GOT3 (cell line): ENCODE measurements at places on chromosomes 1 and 21.

DNA sequence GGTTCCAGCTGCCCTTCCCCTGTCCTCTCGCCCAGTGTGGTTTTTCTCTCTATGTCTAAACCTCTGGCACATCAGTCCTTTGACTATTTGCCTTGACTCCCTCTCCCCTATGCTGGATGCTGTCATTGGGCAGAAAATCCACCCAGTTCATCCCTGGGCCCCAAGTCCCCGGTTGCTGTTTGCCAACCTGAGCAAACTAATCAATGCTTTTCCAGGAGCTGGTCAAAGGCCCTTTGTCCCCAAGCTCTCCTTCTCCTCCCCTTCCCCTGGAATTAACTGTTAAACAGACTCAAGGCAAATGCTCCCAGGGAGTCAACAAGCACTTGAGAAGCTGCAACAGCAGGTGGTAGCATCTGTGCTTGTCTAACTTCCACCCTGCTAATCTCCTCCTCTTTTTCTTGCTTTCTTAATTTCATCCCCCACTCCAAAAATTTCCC is 102.7 kb downstream of the LMX1A start:
- DNase-seq: no peak

DNA sequence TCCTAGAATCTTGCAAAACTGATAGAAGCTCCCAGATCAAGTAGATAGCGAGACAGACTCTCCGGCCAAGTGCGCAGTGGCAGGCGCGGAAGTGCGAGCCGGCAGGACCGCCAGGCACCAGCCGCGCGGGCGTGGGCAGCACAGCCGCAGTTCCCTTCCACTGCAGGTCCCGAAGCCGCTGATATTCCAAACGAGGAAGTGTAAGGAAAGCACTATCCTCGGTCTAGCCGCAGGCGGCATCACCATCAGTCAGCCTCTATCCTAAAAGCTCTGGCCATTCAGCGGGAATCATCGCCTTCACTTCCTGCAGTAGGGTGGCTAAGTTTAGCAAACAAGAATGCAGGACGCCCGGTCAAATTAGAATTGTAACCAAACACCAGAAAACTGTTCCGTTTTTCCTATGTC is 710 bp downstream of the GLRX2 start:
- DNase-seq: no peak

DNA sequence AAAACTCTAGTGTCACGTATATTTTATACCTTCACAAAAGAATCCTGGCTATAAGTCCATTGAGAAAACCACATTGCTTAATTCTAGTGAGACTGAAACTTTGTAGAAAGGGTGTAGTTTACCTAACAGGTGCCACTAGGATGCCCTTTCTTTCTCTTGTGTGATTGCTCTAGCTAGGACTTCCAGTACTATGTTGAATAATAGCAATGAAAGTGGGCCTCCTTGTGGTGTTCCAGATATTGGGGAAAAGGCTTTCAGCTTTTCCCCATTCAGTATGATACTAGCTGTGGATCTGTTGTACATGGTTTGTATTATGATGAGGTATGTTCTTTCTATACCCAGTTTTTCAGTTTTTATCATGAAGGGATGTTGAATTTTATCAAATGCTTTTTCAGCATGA is 39.7 kb upstream of the CHODL start:
- DNase-seq: no peak

DNA sequence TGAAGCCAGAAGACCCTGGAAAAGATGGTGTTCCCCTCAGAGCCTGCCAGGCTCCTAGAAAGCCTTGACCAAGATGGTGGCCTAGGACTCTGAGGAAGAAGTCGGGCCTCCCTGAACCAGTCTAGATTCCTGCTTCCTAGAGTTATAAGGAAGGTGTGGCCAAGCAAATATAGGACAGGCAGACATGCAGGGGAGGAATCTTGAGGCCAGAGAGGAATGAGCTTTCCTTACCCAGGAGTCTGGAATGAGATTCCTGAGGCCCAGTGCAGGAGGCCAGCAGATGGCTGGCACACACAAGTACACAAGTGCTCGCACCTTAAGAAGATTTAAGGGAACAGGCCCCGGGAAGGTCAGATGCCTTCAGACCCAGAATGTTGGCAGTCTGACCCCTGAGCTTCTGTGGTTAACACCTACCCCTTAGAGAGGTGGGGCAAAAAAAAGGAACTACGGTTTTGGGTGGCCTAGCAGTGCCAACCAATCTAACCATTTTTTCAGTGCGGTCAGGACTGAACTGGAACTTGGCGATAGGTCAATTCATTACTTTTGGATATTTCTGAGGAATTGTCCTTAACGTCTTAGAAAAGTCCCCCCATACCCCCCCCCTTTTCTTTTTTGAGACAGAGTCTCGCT is 73.3 kb downstream of the MDM4 start:
- no peak for DNase-seq

DNA sequence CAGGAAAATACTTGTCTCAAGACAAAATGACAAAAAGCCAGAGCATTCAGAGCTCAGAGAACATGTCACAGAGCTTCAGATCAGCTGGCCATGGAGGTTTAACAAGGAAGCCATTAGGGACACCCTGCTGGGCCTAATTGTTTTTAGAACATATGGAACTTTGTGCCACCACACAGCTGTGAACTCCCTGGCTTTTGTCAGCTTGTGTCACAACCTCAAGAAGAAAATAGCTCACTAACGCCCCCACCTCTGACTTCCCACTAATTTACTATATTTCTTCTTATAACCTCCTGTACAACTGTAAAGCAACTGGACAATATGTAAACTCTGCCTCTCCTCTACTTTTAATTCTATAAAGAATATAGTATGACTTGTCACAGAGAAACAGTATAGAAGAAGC is 21.0 kb upstream of the TDRD10 start:
- no peak for DNase-seq

- DNase-seq: no peak
Measured at GRCh38 chr21:33817663-33818451, 97.7 kb downstream of the ATP5PO start.

GRCh38 chr1:12275370-12275769 is 45.5 kb downstream of the VPS13D start:
- no peak for DNase-seq

DNA sequence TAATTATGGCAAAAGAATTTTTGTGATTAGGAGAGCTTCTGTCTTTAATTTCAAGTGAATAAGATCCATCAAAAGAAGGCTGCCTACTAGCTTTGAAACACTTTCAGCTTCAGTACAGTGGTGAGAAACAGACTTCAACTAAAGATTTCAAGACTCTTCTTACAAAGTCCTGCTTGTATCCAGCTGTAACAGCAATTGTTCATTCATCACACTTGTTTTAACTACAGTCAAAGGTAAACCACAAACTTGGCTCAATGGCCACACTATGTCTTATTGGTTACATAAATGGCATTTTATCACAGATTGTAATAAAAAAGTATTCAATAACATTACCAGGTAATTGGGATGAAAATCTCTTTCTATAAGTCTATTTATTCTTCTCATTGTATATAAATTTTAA is 59.2 kb downstream of the WARS2 start:
- no peak for DNase-seq

DNA sequence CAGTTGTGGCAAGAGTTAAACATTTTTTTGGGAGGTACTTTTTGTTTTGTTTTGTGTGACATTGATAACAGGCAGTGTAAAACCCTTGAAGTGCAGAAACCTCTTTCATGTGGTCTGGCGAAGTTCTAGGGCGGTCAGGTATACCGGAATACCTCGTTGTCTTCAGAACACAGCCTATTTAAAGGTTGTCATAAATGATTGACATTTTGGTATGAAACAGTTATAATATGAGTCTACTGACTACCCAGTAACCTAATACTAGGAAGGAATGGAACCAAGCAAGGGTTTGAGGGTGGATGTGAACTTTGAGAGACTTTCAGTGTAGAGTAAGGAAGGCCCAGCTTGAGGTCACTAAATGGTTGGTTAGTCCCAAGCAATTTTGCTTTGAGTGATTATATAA is 40.5 kb downstream of the PATJ start:
- no peak for DNase-seq

DNA sequence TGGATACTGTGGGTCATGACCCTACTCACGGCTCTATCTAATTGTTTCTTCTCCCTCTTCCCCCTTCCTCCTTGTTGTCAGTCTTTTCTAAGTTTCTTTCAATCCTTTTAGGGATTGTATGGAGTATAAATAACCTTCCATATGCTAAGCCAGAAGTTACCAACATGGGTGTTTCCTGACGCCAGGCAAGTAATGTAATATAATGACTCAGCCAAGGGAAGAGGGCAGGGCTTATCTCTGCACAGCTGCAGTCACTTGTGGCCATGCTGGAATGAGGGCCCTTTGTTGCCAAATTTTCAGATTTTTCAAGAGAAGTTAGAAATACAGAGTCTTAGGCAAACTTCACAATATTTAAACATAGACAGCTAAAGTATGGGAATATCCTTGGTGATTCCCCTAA is 194.6 kb downstream of the ST6GALNAC3 start:
- DNase-seq: no peak
